ENCODE measurements at places on chromosomes 3 and 15.
A peak's percentile ranks its signal among the peaks of the same experiment; 100 is the strongest.

GRCh38 chr15:82850731-82851130, 41.3 kb downstream of the WHAMM start:
- no peak for DNase-seq

GRCh38 chr3:171654326-171654725, 156.0 kb downstream of the PLD1 start:
- no peak for DNase-seq

DNA sequence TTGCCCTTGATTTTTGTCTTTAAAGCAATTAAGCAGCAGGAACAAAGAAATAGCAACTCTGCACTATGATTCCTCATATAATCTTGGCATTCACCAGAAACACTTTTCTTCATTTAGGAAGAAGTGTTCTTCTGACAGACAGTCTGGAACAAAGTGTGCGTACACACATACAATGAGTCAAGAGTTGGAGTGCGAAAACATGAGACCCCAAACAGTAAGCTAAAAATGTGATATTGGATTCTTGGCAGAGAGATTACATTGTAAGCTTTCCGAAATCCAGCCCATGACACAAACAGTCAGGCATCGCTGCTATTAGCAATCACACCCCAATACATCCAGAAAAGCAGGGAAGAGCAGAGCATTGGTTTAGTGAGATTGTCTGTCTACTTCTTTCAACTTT, 306.7 kb upstream of the TBC1D5 start:
- DNase-seq = no peak

DNA sequence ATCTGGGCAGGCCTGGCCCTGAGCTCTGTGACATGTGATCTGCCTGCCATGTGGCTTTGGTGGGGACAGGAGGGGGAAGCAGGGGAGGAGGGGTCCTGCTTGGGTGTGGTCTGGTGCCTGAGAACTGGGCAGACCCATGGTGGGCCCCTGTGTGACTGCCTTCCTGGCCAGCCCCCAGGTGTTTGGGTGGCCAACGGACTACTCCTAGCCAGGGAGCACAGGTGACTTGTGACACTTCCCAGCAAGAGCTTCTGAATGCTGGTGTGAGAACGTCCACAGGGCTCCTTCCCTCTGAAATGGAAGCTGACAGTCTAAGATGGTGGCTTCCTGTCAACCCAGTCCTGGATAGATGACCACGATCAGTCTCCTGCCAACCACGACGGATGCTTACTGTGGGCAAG, 136.1 kb upstream of the MEF2A start:
- no peak for DNase-seq

DNA sequence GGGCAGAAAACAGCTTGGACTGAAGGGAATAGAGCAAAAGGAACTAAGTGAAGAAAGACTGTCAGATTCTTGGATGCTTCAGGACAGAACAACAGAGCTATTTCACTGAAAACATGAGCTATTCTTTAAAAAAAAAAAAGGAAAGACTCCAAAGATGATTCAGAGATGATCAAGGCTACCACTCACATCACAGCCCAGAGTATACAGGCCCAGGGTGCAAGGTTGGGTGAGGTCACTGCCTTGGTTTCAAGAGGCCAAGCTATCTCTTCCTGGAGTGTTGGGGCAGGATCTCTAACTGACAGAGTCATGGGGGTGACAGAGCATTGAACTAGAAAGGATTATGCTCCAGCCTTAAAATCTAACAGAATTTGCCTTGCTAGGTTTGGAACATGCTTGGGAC, 118.1 kb downstream of the AGBL1 start:
- no peak for DNase-seq

- no peak for DNase-seq
These were observed 25.8 kb upstream of the ANXA2 start for GRCh38 chr15:60423537-60423936.

DNA sequence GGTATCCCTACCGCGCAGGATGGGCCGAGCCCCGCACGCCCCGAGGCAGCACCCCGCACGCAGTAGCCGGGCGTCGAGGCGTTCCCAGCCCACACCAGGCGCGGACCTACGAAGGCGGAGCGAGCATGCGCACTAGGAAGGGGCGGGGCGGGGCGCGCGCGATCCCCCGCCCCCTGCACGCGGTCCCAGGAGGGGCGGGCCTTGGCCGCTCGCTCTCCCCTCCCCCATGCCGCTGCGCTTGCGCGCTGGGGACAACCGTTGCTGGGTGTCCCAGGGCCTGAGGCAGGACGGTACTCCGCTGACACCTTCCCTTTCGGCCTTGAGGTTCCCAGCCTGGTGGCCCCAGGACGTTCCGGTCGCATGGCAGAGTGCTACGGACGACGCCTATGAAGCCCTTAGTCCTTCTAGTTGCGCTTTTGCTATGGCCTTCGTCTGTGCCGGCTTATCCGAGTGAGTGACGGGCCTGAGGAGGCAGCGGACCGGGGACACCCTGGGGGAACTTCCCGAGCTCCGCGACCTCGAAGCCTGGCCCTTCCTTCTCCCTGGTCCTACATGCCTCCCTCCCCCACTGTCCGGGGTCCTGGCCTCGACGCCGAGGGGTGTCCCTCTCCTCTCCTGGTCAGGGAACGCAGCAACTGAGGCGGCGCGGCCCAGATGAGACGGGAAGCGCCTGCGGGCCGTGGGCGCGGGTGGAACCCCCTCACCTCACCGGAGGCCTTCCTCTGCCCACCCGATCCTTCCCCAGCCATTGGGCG, at the start of gene SPESP1:
SPESP1 (plus strand) TSS at position 258 of the 755 bp plus-strand sequence; CDS start at position 387, 129 bp downstream.
- DNase-seq = peak; percentile 27

- no peak for DNase-seq
These were observed 5.9 kb upstream of the BOC start for GRCh38 chr3:113205481-113205880.

- no peak for DNase-seq
These were observed 54.7 kb downstream of the OXNAD1 start for GRCh38 chr3:16319723-16320122.

DNA sequence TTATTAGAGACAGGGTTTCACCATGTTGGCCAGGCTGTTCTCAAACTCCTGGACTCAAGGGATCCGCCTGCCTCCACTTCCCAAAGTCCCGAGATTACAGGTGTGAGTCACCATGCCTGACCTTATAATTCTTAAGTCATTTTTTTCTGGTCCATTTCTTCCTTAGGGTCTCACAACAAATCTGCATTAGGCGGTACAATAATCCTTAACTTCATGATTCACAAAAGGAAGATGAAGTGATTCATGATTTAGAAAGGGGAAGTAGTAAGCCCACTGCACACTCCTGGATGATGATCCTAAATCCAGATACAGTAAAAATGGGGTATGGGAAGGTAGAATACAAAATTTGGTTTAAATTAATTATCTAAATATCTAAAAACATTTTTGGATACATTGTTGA, 45.0 kb upstream of the TKT start:
- DNase-seq = no peak

- no peak for DNase-seq
These were observed 124.2 kb downstream of the IMPG2 start for GRCh38 chr3:101195951-101196713.

- DNase-seq = no peak
These were observed 57.1 kb downstream of the ADAMTS17 start for GRCh38 chr15:100284701-100285100.

- no peak for DNase-seq
These were observed 14.2 kb downstream of the FBN1 start for GRCh38 chr15:48631176-48631770.

DNA sequence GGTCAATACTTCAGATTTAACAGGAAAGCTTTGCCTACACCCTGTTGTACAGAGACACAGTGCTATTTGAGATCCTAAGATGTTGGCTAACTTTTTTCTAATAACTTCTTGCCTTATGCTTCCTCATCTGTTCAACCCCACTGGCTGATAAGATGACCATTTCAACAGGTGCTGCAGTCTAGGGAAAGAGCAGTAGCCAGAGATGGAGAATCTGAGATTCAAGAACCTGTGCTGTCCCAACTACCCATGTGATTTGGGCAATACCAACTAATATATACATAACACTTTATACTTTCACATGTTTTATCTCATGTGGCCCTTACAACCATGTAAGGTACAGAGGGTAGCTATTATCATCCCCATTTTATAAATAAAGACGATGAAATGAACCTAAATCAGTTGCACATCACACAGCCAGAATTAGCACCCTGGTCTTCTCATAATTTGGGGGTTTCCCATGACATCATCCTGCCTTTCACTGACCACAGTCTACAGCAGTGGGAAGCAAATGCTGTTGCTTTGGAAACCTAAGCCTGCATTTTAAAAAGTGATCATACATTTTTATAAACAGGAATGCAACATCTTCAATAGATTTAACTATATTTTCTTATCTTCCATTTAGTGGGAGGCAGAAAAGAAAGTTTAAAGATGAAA, 9.7 kb downstream of the TTC23 start:
- no peak for DNase-seq

GRCh38 chr15:62821384-62822131, 221.0 kb upstream of the TPM1 start:
- DNase-seq = no peak

DNA sequence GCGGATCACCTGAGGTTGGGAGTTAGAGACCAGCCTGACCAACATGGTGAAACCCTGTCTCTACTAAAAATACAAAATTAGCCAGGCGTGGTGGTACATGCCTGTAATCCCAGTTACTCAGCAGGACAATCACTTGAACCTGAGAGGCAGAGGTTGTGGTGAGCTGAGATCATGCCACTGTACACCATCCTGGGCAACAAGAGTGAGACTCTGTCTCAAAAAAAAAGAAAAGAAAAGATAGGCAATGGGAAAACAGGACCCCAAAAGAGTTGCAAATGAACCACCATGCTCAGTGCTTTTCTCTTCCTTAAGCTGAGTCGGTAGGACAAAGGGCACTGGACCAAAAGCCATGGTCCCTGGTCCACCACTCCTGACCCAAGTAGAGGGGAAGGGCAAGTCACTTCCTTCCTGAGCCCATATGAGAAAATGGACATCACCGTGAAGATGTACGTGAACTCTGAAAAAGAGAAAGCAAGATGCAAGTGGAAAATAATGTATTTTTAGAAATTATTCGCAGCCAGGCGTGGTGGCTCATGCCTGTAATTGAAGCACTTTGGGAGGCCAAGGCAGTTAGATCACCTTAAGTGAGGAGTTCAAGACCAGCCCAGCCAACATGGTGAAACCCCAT, 2.6 kb downstream of the ITGB5 start:
- no peak for DNase-seq

GRCh38 chr3:126113238-126113555, 29.3 kb upstream of the SLC41A3 start:
- no peak for DNase-seq

DNA sequence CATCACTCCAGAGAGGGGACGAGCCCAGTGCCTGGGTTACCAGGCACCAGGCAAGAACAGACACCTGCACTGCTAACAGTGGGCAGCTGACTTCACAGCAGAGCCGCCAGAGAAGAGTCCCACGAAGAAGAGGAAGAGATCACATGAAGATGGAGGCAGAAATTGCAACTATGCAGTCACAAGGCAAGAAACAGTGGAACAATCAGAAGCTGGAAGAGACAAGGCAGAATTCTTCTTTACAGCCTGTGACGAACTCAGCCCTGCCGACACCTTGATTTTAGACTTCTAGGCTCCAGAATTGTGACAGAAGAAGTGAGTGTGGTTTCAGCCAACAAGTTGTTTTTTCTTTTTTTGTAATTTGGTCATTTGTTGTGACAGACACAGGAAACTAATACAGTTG, 59.2 kb downstream of the IL12A start:
- DNase-seq = no peak

- no peak for DNase-seq
These were observed 1.5 kb downstream of the ABTB1 start for GRCh38 chr3:127674101-127674721.

- DNase-seq = no peak
These were observed 103.0 kb downstream of the FBLN2 start for GRCh38 chr3:13651775-13652428.

GRCh38 chr3:129888771-129889170, 4.7 kb downstream of the TMCC1 start:
- DNase-seq = no peak

DNA sequence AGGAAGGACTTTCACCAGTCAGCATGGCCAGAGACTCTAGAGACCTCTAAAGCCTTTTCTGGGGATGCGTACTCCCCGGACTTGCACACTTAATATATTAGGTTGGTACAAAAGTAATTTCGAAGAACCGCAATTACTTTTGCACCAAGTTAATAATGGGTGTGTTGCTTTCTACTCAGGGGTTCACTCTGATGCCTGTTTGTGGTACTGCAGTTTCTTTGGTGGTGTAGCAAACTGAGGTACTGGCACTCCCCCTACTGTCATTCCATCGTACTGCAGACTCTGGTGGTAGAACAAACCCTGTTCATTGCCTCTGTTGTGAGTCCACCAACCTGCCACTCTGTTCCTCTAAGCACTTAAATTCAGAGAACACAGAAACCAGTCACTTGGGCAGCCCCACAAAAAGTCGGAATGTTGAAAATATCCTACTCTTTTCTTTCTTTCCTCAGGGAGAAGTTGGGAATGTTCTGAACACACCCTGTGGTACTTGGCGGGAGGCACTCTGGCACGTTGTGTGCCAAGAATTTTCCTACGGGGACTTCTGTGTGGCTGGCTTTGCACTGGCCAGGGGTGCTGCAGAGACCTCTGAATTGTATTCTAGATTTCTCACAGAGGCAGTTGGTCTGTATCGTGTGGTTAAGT, 46.3 kb downstream of the GABRG3 start:
- no peak for DNase-seq

GRCh38 chr15:36589971-36590370, 10.5 kb downstream of the CDIN1 start:
- DNase-seq = no peak

GRCh38 chr15:75723847-75724660, 11.4 kb upstream of the CSPG4 start:
- DNase-seq = no peak

GRCh38 chr3:67067251-67067650, 69.1 kb downstream of the KBTBD8 start:
- no peak for DNase-seq

- no peak for DNase-seq
These were observed 3.6 kb upstream of the BAHD1 start for GRCh38 chr15:40436892-40437751.

DNA sequence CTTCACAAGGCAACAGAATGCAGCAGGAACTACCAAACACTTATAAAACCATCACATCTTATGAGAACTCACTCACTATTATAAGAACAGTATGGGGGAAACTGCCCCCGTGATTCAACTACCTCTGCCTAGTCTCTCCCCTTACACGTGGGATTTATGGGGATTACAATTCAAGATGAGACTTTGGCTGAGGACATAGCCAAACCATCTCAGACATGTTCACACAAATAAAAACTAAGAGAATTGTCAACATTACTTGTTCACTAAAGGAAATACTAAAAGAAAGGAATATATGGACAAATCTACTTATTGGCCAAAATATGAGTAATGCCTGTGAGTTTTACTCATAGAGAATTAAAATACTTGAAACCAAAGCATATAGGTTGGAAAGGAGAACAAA, 505.1 kb downstream of the IGSF11 start:
- DNase-seq = no peak

Measured in immature natural killer cell (primary cell).